Mucosa of gallbladder (tissue), 1 donor: ENCODE measurements at places on chromosomes 1 and 21. TPM values are rescaled to one million over a fixed set of nuclear protein-coding genes. Genes with fewer than 3 reads are reported as not detected.

DNA sequence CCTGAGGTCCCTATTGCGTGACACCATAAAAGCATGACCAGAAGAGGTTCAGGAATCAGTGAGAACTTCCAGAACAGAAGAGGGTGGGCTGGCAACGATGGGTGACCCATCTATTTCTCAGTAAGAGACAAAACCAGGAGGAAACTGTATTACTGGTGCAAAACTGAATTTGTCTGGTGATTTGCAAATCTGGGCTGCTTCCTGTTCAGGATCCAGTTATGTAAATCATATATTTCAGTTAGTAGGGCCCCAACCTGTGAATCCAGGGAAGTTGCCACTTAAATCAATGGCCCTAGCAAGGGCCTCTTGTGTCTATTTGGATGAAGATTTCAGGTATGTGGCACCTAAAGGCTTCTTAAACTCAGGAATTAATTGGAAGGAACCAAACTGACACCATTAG, 23.1 kb upstream of the SMAP2 start:
- no peak for DNase-seq

DNA sequence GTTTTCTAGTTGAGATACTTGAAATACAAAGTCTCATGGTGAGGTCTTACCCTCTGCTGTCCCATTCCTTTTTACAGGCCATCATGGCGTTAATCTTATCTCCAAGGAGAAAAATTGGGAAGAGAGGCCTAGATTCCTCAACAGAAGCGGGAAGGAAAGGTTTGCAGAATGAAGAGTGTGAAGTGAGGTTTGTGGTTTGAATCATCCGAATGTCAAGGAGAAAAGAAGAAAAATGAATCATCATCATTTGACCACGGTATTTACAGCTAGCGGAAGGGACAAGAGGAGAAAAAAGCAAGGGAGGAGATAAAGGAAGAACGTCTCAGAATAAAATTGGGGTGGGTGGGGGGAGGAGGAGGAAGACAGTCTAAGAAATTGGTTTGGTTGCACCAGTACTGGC, 935 bp upstream of the COG2 start:
- DNase-seq = no peak

DNA sequence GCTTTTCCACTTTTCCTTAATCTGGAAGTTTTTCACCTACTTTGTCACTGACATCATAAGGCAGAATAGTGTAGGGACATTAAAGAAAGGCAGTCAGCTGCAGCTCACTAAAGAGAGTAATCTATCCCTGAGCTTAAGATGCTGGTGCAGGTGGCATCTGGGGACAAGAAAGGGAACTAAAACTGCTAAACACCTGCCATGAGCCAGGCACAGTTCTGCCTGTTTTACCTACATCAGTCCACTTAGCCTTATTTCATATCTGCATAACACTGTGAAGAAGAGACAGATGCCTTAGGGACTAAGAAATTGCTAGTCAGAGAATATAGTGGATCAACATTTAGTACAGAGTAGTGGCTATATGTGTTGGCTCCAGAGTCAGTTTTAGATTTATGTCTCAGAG, 88.1 kb downstream of the GPATCH2 start:
- no peak for DNase-seq

DNA sequence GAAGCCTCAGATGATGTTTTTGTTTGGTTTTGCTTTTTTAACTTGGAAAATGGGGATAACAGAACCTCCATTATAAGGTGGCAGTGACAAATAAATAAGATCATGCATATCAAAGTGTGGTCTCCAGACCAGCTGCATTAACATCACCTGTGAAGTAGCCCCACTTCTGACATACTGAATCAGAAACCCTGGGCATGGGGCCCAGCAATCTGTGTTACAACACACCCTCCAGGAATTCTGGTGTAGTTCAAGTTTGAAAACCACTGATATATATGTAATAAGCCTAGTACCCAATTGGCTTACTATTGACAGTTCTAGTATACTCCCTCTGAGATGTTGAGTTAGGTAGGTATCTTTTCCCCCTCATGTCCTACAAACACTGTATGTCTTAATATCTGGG, 24.1 kb upstream of the RNF19B start:
- no peak for DNase-seq

DNA sequence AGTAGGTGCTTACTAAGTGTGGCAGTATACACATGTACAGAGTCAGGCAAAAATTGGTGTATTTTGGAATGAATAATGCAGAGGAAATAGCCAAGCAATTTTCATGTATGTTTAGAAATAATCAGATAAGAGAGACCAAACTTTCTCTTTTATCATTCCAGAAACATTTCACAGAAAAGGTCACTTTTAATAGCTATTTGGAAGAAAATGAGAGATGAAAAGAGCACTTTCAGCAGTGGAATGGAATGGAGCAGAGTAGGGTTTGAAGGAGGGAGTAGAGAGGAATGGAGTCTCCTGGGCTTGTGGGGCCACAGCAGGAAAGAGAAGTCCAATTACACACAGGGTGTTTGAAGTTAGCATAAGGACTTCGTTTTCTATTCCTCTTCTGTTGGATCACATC, 48.8 kb upstream of the GJA5 start:
- no peak for DNase-seq

The CRTC2 gene
- total RNA-seq = 60.6 TPM

The DHDDS gene
- total RNA-seq = 42.3 TPM

The COL9A2 gene
- 8.3 TPM for total RNA-seq

The TNNI3K gene
- 1.3 TPM for total RNA-seq

The LELP1 gene
- total RNA-seq = not detected
